ENCODE measurements at places on chromosomes 5 and 9.

DNA sequence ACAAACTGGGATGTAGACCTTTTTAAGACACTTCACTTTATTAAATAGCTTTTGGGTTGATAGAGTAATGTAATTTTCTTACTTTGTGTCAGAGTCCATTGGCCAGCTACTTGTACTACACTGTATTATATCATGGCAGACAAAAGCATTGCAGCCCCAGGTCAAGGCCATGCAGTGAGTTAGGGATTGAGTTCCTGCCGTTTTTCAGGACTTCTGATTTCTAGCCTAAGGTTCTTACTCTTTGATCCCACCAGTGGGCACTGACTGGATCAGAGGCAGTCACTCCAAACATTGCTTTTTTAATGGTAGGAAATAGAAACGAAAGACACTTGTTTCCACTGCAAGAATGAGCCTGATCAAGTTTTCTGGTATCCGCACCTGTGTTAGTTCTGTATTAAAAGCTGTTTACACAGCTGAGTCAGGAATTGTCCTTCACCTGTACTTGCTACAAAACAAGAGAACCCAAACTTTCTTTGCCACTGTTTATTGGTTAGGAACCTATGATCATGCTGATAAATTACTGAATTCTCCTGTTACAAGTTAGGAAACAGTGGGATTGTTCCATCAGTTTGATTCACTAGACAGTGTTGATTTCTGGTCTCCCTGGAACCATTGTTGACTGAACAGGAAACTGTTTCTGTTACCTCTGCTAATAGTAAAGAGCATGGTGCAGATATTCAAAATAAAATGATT is 22.1 kb downstream of the LRRC70 start:
- H3K4me3 ChIP-seq, result no peak overlapping the region
- no peak for DNase-seq
- H3K36me3 ChIP-seq, result no peaks in the 10 kb centered on the region

GRCh38 chr9:103471241-103471640 is 476.1 kb downstream of the CYLC2 start:
- H3K4me3 ChIP-seq, result no peak overlapping the region
- no peaks in the 10 kb centered on the region for H3K36me3 ChIP-seq
- no peaks in the 10 kb centered on the region for H3K4me1 ChIP-seq

DNA sequence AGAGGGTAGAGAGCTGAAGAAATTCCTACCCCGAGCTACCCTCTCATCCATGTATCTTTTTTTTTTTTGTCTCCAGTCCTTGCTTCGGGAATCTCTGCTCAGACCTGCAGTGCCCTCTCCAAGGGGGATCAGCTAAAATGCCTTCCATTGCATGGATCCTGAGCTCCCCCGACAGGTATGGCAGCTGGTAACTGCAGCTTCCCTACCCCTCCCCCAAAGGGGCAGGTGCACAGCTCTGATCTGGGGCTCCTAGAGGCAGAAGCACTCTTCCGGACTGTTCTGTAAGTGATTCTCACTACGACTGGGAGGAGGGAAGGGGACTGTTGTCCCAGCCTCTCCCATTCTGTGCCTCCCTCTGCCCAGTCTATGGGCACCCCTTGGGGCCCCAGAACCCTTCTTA is 169.6 kb downstream of the MELK start:
- no peak for DNase-seq
- H3K4me1 ChIP-seq, result no peaks in the 10 kb centered on the region
- H3K27me3 ChIP-seq, result no peaks in the 10 kb centered on the region
- no peak overlapping the region for H3K4me3 ChIP-seq
- H3K36me3 ChIP-seq, result no peaks in the 10 kb centered on the region
- H3K27ac ChIP-seq, result no peak overlapping the region

DNA sequence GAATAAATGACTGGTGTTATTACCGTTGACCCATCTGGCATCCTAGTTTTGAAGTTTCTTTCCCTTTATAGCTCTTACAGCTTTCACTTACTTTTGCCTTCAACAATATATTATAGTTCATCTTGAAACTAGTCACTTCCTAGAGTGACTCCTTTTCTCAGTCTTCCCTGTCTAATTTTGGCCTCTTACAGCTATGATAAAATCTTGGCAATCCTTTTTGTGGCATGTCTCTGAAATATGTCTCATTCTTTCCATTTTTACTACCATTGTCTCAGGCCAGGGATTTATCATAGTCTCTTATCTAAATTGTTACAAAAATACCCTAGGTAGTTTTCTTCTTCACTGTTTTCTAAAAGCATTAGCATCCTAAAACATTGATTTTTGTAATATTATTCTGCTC is 621.3 kb upstream of the ZNF608 start:
- no peak for DNase-seq
- no peaks in the 10 kb centered on the region for H3K4me1 ChIP-seq
- no peaks in the 10 kb centered on the region for H3K36me3 ChIP-seq
- H3K27me3 ChIP-seq, result no peaks in the 10 kb centered on the region

GRCh38 chr9:101527066-101527465 is 6.6 kb upstream of the RNF20 start:
- H3K27ac ChIP-seq, result no peak overlapping the region
- H3K27me3 ChIP-seq, result no peaks in the 10 kb centered on the region
- no peak overlapping the region for H3K4me3 ChIP-seq
- no peaks in the 10 kb centered on the region for H3K4me1 ChIP-seq

GRCh38 chr9:136521537-136521936 is 24.3 kb downstream of the NOTCH1 start:
- DNase-seq, result peak; percentile 90
- no peak overlapping the region for H3K4me3 ChIP-seq

- no peak for DNase-seq
- H3K4me1 ChIP-seq, result no peaks in the 10 kb centered on the region
- no peaks in the 10 kb centered on the region for H3K27me3 ChIP-seq
- no peaks in the 10 kb centered on the region for H3K36me3 ChIP-seq
- no peak overlapping the region for H3K4me3 ChIP-seq
These were observed 276.2 kb downstream of the HSPA4 start for GRCh38 chr5:133327946-133328401.

DNA sequence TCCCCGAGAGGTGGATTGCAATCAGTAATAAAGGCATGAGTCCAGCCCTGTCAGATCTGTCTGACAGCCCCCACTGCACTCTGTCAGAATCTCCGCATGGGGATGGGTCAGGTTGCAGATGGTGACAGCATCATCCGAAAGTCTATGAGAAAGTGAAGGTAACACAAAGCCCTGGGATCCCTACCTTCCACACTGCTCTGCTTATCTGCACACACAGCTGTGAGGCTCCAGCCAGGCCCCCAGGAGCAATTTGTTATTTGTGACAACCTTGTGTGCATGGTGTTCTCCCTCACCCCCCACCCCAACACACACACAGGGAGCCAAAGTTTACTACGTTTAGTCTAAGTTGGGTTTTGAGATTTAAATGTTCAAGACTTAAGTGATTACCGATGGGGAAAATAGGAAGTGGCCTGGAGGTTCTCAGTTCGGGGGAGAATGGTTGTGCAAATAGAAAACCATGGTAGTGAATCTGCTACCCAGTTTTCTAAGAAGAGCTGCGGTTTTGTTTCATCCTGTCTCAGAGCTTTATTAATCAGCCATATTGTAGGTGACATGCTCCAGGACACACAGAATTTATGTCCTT is 92.7 kb downstream of the SV2C start:
- H3K4me3 ChIP-seq, result no peak overlapping the region
- no peaks in the 10 kb centered on the region for H3K36me3 ChIP-seq
- H3K27me3 ChIP-seq, result no peaks in the 10 kb centered on the region
- no peak overlapping the region for H3K27ac ChIP-seq
- H3K4me1 ChIP-seq, result no peaks in the 10 kb centered on the region

GRCh38 chr5:93791518-93791972 is 50.1 kb upstream of the POU5F2 start:
- no peaks in the 10 kb centered on the region for H3K27me3 ChIP-seq
- DNase-seq, result no peak
- no peak overlapping the region for H3K4me3 ChIP-seq
- H3K4me1 ChIP-seq, result no peaks in the 10 kb centered on the region

DNA sequence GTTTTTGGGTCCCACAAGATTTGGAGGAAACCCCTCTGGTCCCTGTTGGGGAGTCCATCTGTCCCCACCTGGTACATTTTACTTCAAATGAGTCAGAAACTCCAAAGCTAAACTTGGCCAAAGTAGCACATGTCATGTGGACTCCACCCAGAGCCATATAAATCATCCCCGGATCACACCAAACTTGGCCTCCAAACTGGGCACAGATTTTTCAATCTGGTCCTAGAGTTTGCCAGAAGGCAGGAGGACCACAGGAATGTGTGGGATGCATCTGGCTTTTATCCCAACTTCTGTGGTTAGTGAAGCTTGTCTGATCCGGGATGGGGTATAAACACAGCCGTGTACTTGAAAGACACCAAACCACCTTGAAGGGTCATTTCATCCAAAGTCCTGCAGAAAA is 66.3 kb downstream of the MAT2B start:
- no peak overlapping the region for H3K27ac ChIP-seq
- no peak overlapping the region for H3K4me3 ChIP-seq
- no peaks in the 10 kb centered on the region for H3K27me3 ChIP-seq
- no peaks in the 10 kb centered on the region for H3K4me1 ChIP-seq
- no peaks in the 10 kb centered on the region for H3K36me3 ChIP-seq
- no peak for DNase-seq

GRCh38 chr9:83622939-83623678 is at the start of gene IDNK:
TSS of gene IDNK (plus strand) at chr9:83623143. CDS start at chr9:83623172, 29 bp downstream.
- peak within 1 kb of the TSS; percentile 91 for H3K4me3 ChIP-seq
- H3K27me3 ChIP-seq, result no peaks in the 10 kb centered on the region
- H3K27ac ChIP-seq, result peak within 1 kb of the TSS; percentile 89
- H3K36me3 ChIP-seq, result no peaks in the 10 kb centered on the region
- H3K4me1 ChIP-seq, result peaks cover 1% of the 10 kb centered on the region
- DNase-seq, result peak; percentile 91

DNA sequence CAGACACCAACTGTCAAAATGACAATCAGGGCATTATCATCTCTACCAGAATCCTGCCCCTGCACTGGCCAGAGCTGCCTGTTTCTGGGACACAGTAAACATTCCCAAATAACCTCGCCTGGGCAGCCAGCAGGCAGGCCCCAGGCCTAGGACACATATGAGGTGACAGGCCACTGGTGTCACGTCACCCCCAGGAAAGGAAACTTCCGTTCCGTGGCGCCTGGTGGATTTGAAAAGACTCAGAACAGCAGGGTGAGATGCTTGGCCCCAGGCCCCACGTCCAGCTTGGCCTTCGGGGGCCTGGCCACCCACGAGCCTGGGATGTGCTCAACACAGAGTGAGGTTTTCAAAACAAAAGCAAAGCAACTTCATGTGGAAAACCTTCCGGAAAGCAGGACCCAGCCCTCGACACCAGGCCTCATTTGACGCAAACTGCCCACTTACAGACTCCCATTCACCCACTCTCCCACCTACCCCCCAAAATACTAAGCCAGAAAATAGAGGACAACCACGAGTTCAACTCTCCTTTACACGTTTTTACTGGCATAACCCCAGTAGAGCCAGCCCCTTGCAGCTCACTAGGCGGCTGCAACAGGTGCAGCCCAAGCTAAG is 1.2 kb downstream of the SEMA4D start:
- H3K36me3 ChIP-seq, result no peaks in the 10 kb centered on the region
- no peak for DNase-seq
- H3K27ac ChIP-seq, result no peak overlapping the region
- no peaks in the 10 kb centered on the region for H3K27me3 ChIP-seq
- H3K4me1 ChIP-seq, result no peaks in the 10 kb centered on the region
